Kidney (tissue), 22 donors: ENCODE measurements at places on chromosomes 6 and 20. TPM values are rescaled to one million over a fixed set of nuclear protein-coding genes. Genes with fewer than 3 reads are reported as not detected.

The RSPO4 gene
- polyA plus RNA-seq, result 0.45 TPM

The SLC26A8 gene
- not detected for polyA plus RNA-seq

The C20orf96 gene
- 12.5 TPM for polyA plus RNA-seq

GRCh38 chr6:121093928-121094327 is 240.4 kb downstream of the TBC1D32 start:
- H3K36me3 ChIP-seq, result no peaks in the 10 kb centered on the region
- H3K27ac ChIP-seq, result no peak overlapping the region
- DNase-seq, result no peak
- no peak overlapping the region for H3K4me3 ChIP-seq
- no peaks in the 10 kb centered on the region for H3K27me3 ChIP-seq

GRCh38 chr6:129130106-129130505 is 247.2 kb downstream of the LAMA2 start:
- H3K27ac ChIP-seq, result no peak overlapping the region
- H3K36me3 ChIP-seq, result no peaks in the 10 kb centered on the region
- DNase-seq, result no peak
- H3K4me1 ChIP-seq, result no peaks in the 10 kb centered on the region
- H3K4me3 ChIP-seq, result no peak overlapping the region
